LoVo (cell line): ENCODE measurements at places on chromosomes 16 and 17.

GRCh38 chr17:56876766-56877179 is 37.1 kb downstream of the TRIM25 start:
- no peak for DNase-seq

GRCh38 chr17:66799849-66800537 is 34.9 kb upstream of the CACNG5 start:
- no peak for DNase-seq

- DNase-seq, result no peak
These were observed 337.4 kb upstream of the HSBP1 start for GRCh38 chr16:83470416-83470815.

GRCh38 chr16:84074721-84075120 is 32.1 kb upstream of the SLC38A8 start:
- DNase-seq, result no peak

GRCh38 chr16:77761204-77761603 is 27.2 kb upstream of the VAT1L start:
- no peak for DNase-seq

DNA sequence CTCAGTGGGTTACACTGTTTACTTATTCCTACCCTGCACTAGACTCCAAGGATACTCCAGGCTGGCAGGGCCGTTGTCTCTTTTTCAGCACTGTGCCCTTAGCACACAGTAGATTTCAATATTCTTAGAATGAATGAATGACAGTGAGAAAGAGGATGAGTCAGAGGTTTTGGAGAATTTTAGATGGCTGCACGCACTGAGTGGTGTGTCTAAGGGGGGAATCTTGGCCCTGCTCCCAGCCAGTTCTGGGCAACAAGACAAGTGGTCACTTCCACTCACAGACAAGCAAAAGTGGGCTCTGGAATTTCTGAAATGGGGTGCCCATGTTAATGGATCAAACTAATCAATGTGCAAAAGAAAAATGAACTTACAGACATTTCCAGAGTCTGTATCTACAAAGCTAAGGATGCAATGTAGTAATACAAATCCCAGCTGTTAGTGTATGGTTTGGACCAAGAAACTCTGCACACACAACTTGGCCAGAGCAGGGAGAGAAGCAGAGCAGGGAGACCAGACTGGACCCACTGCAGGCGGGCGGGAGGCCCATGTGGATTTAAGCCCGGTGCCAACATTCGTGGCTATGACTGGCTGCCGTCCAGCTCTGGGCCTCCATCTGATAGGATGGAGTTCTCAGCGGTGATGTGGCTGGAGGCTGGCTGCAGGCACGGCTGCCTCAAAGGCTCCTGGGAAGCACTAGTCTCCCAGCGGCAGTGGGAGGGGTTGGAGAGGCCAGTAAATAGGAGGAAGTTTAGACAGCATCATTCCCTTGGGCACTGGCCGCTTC is 95.6 kb upstream of the CDYL2 start:
- no peak for DNase-seq

DNA sequence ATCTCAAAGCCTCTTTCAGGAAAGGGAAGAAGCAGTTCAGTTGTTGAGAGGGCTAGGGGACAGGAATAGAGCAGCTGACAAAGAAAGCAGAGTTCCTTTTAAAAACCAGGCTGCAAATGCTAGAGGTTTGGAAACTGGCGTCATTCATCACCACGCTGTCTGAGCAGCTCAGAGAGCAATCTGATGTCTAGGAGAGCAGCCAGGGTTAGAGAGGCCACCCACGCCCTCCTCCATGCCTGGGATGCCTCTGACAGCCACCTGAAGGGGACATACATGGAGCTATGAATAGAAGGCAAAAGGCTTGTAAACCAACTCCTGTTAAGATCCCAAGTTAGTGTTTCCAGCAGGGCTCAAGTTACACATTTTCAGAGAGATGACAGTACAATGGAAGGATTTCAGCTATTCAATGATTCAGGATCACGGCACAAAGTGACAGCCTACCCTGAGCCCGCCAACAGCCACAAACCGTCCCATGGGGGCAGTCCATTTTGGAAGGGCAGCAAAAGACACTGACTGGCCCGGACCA is 12.4 kb downstream of the RAB5C start:
- DNase-seq, result no peak

- no peak for DNase-seq
These were observed 20.0 kb upstream of the ITGAX start for GRCh38 chr16:31334934-31335333.

DNA sequence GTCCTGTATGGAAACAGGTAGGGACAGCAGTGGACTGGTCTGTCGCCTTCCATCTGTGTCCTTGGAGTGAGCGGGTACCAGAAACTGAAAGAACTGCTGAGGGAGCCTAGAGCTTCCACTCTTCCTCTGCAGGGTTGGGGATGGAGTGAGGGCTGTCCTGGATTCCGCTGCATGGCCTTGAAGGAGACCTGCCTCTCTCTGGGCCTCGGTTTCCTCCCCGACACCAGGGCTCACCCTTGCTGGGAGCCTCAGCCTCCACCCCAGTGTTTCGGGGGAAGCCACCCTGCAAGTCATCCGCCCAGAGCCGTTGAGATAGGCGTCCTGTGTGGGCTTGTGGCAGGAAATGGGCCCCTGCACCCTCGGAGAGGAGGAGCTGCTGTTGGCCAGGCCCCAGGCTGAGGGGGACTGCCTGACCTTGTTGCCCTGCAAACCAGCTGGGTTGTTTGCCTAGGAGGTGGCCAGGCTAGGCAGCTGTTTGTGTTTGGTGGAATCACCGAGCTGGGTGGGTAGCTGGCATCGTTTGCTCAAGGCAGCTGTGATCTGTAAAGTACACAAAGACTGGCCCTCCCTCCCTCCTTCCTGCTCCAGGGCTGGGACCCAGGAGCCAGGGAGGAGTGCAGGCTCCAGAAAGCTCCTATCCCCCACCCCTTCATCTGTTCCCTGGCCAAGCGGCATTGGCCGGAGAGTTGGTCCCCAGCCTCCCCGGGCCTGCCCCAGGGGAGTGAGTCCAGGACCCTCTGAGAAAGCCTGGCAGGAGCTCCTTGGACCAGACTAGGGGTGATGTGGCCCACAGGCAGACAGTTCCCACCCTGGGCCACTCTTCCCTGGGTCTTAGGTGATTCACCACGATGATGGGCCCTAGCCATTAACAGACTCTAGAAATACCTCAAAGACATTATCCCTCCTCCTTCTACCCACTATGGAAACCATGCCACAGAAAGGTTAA is 1.3 kb downstream of the RAB37 start:
- no peak for DNase-seq

GRCh38 chr16:57859331-57859730 is 57.0 kb upstream of the KIFC3 start:
- no peak for DNase-seq

GRCh38 chr17:17416007-17416399 is 60.8 kb upstream of the MED9 start:
- DNase-seq, result no peak

GRCh38 chr17:77140878-77141767 is at the start of gene SEC14L1:
TSS of gene SEC14L1 (plus strand) at chr17:77140969. CDS start at chr17:77143597, 2,628 bp downstream.
- peak; percentile 16 for DNase-seq

- no peak for DNase-seq
These were observed 241.4 kb upstream of the DYNLRB2 start for GRCh38 chr16:80299416-80299815.

GRCh38 chr16:70678898-70679670 is 6.8 kb downstream of the MTSS2 start:
- DNase-seq, result no peak

GRCh38 chr17:227078-227945 is 45.9 kb upstream of the DOC2B start:
- DNase-seq, result no peak

GRCh38 chr17:248337-249235 is 67.1 kb upstream of the DOC2B start:
- no peak for DNase-seq

DNA sequence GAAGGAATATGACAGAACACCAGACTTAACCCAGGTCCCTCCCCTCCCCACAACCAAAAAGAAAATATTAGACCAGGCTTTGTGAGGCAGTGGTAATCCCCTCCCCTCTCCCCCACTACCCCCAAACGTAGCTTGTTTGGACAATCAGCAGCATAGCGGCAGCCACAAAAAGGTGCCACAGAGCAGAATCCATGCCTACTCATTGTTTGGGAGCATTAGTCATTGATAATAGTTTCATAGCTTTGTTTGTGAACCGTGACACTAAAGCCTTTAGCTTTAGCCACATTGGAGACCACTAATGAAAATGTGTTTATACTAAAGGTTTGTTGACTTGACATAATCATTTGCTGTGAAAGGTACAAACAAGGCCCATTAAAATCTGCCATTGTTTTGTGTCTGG is 65.1 kb downstream of the NUP93 start:
- DNase-seq, result no peak

- DNase-seq, result no peak
These were observed 4.6 kb upstream of the ADCY7 start for GRCh38 chr16:50261707-50262235.

GRCh38 chr17:2710803-2711607 is 559 bp downstream of the CLUH start:
- peak; percentile 7 for DNase-seq

DNA sequence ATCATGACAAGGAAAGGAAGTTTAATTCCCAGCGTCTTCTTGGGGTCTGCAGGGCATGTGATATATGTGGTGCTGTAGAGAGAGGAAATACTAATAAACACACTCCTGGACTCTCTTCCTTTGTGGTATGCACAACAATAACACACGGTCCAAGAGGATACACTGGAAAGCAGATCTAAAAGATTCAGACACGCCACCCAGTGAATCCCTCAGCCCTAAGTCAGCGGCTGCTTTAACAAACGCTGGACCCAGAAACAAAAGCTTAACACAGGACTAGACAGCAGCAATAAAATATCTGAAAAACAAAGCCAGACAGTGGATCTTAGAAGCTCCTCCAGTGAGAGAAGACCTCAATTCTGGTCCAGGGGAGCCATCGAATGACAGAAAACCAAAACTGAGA is 13.1 kb downstream of the CFAP20 start:
- no peak for DNase-seq

GRCh38 chr16:87631067-87631466 is 28.8 kb downstream of the JPH3 start:
- no peak for DNase-seq

DNA sequence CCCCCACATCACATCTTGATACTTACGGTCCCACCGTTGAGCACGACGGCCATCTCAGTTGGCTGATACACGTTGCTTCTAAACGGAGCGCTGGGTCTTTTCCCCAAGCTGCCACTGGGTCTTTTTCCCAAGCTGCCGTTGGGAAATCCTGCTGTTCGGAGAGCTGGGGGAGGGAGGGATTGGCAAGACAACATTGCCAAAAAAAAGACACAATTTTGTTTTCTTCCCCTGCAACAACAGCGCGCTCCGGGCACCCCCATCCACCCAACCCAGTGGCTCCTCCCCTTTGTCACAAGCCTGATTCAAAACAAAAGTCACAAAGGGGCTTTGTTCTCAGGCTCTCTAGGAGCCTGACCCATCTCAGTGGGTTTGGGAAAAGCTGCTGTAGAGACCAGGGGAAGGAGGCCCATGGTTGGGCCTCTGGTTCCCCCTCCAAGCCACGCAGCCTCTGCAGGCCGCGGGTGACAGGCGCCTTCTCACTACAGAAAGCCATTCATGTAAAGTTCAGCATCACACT is 22.8 kb downstream of the GPRC5B start:
- no peak for DNase-seq

DNA sequence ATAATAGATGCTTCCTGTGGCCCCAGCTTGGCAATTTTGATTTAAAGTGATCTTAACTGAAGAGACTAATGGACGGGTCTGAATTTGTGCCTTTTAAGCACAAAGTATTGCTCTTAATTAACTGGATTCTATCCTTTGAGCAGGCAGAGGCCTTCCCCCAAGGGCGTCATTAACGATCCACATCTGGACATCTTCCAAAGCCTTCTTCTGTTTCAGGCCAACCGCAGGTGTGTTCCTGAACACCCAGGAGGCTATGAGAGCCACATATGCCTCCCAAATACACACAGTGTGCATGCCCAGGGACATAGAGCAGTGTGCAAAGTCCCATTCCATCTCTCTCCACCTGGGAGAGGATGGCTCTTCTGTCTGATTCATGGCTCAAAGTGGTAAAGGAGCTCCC is 42.3 kb downstream of the MAPT start:
- no peak for DNase-seq

DNA sequence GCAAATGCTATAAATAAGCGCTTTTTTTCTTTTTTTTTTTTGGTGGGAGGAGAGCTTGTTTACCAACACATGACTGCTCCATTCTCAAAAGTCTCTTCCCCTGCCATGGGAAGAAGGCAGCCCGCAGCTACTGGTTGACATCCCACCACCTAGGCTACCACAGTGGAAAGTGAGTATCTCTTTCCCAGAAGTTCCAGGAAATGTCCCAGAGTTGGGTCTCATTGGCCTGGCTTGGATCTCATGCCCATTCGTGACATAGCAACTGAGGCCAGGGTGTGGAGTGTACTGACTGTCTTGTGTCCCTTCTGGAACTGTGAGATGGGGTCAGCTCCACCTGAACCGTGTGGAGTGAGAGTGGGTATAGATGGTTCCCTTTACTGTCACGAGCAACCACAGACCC is 29.5 kb upstream of the BRD7 start:
- no peak for DNase-seq

GRCh38 chr17:75099881-75100595 is 9.7 kb upstream of the ARMC7 start:
- no peak for DNase-seq

DNA sequence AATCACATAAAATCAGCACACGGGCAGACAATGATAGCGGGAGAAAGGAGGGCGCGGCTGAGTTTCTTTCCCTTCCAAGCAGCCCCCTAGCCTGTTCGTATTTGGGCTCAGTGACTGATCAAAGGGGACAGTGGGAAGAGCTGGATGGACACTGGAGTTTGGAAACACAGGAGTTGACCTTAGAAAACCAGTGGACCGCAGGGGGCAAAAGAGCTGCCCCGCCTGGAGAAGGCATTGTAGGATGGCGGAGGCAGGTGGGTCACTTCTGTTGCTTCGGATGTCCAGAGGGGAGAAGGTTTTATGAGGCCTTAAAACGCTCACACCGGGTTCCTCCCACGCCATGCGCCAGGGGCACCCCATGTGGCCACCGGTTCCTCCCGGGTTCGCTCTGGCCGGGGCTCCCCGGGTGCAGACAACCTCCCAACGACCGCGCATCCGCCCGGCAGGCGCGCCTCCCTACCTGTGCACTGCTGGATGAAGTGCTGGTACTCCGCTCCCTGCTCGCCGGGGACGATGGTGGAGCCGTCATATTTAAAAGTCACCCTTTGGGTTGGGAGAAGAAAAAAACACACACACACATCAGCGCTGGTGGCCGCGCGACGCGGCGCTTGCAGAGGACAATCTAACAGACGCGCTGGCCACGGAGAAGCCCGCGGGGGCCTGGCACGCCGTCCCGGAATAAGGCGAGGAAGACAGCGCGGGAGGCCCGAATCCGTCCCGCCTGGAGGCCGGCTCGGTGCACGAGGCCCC is 662 bp downstream of the COTL1 start:
- no peak for DNase-seq
